ENCODE measurements at places on chromosomes 1 and 21. TPM values are rescaled to one million over a fixed set of nuclear protein-coding genes. Genes with fewer than 3 reads are reported as not detected.

ORC1 gene
- total RNA-seq = 2.5 TPM

RBP7 gene
- total RNA-seq = 3.4 TPM

RNF186 gene
- not detected for total RNA-seq

HCN3 gene
- 9.0 TPM for total RNA-seq

OR2T12 gene
- not detected for total RNA-seq

C1orf115 gene
- 10.1 TPM for total RNA-seq

CFAP107 gene
- total RNA-seq = 0.69 TPM

KLHDC8A gene
- total RNA-seq = 12.0 TPM

PLPPR5 gene
- total RNA-seq = 4.5 TPM

PTGS2 gene
- 3.4 TPM for total RNA-seq

BTBD19 gene
- 6.8 TPM for total RNA-seq

MR1 gene
- total RNA-seq = 13.7 TPM

CELA2B gene
- not detected for total RNA-seq

ECM1 gene
- total RNA-seq = 2.1 TPM

NENF gene
- 34.3 TPM for total RNA-seq

FCRL6 gene
- total RNA-seq = 0.20 TPM

SAMD13 gene
- total RNA-seq = 5.7 TPM

DFFB gene
- 6.9 TPM for total RNA-seq

FAM177B gene
- 0.66 TPM for total RNA-seq

CD52 gene
- total RNA-seq = 1.4 TPM

OR14K1 gene
- total RNA-seq = not detected

HSD3B1 gene
- total RNA-seq = 0.61 TPM

SHE gene
- 10.5 TPM for total RNA-seq

CACNA1S gene
- 0.20 TPM for total RNA-seq

Measured in spinal cord (tissue), 10 donors.